ENCODE measurements at places on chromosomes 3 and 15.

GRCh38 chr15:91413142-91413541 lies 313.1 kb downstream of the SV2B start:
- DNase-seq: no peak

DNA sequence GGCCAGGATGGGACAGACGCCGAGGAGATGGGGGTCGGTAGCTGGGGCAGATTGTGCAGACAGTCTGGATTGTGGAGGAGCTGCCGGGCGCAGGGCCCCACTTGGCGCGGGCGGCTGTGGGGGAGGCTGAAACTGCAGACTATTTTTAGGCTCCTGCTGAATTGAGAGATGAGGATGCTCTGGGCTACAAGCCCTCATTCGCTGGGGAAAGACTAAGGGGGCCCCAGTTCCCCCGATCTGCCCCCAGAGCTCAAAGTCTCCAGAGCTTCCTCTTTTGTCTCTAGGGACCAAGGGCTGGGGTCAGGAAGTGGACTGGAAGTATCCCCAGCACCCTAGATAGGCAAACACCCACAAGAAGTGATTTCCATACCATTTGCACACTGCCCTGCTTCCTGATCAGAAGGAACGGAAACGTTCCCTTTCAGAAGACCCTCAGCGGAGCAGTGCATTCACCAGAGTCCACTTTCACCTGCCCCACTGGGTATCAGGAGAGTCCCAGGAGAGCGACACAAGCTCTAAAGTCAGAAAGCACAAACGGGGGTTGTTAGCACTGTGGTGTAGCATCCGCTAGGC lies 29.7 kb downstream of the SEMA7A start:
- DNase-seq: no peak

DNA sequence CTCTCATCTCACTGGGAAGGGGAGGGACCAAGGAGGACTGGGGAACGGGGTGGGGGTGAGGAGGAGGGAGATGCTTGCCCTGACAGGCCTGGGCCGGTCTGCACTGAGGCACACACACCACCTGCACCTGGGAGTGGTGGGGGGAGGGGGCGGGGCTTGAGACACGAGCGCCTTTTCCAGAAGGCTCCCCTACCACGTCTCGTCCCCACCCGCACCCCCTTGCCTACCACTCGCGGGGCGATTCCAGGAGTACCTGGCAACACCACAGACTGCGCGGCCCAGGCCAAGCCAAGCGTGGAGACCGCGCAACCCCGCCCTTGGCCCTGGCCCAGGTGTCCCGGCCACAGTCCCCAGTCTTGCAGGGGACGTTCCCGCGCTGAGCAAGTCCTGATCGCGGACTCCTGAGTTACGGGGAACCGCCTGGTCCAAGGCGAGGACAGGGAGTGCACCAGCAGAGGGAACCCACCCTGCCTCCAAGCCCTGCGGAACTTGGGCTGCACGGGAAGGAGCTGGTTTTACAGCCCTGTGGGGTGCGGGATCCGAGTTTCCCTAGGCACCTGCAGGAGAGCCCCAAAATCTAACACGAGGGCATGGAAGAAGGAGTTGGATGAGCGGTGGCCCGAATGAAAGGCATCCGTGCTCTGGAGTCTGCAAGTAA lies 68.1 kb upstream of the SH3GL3 start:
- DNase-seq: no peak

GRCh38 chr3:108719178-108719806 lies 37.9 kb downstream of the RETNLB start:
- no peak for DNase-seq

Measured in NCI-H1436 (cell line).